ENCODE measurements at places on chromosomes 12 and 14. TPM values are rescaled to one million over a fixed set of nuclear protein-coding genes. Genes with fewer than 3 reads are reported as not detected.
A peak's percentile ranks its signal among the peaks of the same experiment; 100 is the strongest.

DNA sequence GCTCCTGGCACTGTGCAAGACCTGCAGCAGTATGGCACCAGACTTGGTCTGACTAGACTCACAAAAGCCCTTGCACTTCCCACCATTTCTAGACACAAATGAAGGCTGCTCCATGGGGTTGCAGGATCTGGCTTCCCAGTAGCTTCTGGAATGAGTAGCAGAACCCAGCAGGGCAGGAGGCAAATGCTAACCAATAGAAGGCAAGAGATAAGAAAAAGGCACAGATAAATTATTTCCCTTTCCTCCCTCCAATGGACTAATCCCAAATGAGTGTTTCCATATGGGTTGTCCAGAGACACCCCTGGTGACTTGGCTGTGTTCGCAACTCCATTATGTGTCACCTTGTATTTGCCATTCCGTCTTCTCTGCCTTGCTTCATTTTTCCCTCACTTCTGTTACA, 49.7 kb downstream of the KIF21A start:
- no peaks in the 10 kb centered on the region for H3K27me3 ChIP-seq
- peaks cover 19% of the 10 kb centered on the region for H3K4me1 ChIP-seq
- no peaks in the 10 kb centered on the region for H3K36me3 ChIP-seq
- no peak overlapping the region for H3K4me3 ChIP-seq
- H3K27ac ChIP-seq, result peak overlapping the region; percentile 74

GRCh38 chr12:5967645-5968415, 22.8 kb upstream of the ANO2 start:
- H3K36me3 ChIP-seq, result no peaks in the 10 kb centered on the region
- peak; percentile 26 for DNase-seq
- peaks cover 12% of the 10 kb centered on the region for H3K4me1 ChIP-seq

DNA sequence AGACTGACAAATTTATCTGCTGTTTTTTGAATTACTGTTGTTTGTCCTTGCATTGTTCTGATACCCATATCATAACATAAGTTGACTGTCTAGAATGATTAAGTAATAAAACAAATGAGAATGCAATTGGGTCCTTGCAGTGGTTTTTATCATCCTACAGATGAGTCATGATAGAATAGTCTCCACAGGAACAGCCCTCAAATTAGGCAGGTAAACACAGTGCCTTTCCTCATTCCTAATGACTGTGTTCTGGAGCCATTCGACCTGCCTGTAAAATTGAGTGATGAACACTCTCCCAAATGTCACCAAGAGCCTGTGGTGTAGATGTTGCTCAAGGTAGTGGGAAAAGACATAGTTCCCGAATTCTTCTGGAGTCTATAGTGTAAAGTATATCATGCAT, 12.3 kb downstream of the NKX2-8 start:
- H3K27me3 ChIP-seq, result peaks cover 4% of the 10 kb centered on the region
- H3K4me1 ChIP-seq, result no peaks in the 10 kb centered on the region
- H3K36me3 ChIP-seq, result no peaks in the 10 kb centered on the region
- H3K27ac ChIP-seq, result no peak overlapping the region
- H3K4me3 ChIP-seq, result no peak overlapping the region

DNA sequence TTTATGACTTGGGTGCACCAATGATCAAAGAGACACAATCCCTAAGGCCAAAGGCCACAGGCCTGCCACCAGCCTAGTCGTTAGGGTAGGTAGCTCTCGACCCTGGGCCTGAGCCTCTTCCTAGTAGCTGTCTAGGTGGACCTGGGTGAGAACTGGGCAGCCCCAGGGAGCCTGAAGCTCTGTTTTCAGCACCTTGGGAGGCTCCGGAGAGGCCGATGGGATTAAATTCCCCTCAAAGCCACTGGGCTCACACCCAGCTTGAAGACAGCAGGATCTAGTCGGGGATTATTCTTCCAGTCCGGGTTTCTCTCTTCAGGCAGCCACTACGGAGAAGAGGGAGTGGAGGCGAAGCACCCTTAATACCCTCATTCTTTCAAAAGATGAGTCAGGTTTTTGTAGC, 79.8 kb downstream of the TMEM260 start:
- no peak overlapping the region for H3K27ac ChIP-seq
- no peaks in the 10 kb centered on the region for H3K27me3 ChIP-seq
- H3K4me3 ChIP-seq, result no peak overlapping the region
- H3K36me3 ChIP-seq, result no peaks in the 10 kb centered on the region

DNA sequence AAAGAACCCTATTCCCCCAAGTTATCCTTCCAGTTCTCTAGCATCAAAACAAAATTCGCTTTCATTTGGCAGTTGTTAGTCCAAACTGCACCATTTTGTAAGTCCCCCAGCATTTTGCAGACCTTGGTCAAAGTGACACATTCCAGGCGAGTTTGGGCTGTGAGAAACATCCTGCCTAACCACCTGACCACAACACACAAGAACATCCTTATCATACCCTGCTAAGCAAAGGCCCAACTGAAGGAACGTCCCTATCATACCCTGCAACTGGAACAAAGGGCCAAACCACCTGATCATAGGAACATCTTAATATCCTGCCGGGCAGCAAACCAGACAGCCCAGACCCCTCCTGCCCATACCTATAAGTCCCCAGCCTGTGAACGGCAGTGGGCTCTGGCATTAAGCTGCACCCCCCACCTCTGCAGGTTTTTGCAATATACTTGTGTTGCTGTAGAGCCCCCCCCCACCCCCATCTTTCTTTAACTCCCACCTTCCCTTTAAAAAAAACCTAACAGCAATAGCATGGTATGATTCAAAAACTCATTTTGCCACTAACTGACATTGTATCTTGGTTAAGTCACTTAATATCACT, 2.7 kb downstream of the PCNX4 start:
- peak; percentile 61 for DNase-seq
- H3K4me3 ChIP-seq, result peak overlapping the region; percentile 96
- H3K36me3 ChIP-seq, result peaks cover 17% of the 10 kb centered on the region
- no peak overlapping the region for H3K27ac ChIP-seq

- H3K27ac ChIP-seq, result no peak overlapping the region
- no peaks in the 10 kb centered on the region for H3K4me1 ChIP-seq
- no peak overlapping the region for H3K4me3 ChIP-seq
- no peak for DNase-seq
- no peaks in the 10 kb centered on the region for H3K27me3 ChIP-seq
Measured at GRCh38 chr12:24127919-24128721, 178.7 kb upstream of the SOX5 start.

- no peak for DNase-seq
- no peaks in the 10 kb centered on the region for H3K27me3 ChIP-seq
- no peak overlapping the region for H3K27ac ChIP-seq
- no peaks in the 10 kb centered on the region for H3K4me1 ChIP-seq
Measured at GRCh38 chr12:82838131-82838551, 151.4 kb downstream of the TMTC2 start.

DNA sequence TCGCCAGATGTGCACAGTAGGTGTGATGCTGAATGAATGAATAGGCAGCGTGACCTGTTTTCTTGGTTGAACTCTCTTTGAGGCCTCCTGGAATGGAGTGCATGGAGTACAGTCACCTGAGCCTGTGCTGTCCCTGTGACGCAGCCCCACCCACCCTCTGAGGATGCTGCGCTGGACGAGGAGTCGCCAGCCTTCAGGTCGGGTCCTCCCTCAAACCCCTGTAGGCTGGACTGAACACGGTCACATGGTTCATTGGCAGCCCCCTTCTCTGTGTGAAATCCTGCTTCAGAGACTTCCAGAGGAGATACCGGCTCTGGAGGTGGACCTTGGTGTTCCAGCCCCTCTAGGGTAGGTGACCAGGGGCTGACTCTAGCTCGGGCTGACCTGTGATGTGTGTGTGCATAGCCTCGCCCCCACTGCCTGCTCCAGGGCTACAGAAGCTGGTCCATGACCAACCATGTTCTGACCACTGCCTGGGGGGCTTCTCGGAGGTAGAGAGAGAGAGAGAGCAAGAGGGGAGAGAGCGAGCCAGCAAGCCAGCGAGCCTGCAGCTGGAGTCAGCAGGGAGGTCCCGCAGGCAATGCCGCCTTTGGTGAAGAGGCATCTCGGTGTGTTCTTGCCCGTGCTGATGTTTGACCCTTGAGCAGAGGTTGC, 158.0 kb upstream of the RTL1 start:
- H3K27me3 ChIP-seq, result no peaks in the 10 kb centered on the region
- H3K4me3 ChIP-seq, result no peak overlapping the region
- no peak for DNase-seq
- H3K27ac ChIP-seq, result no peak overlapping the region
- H3K36me3 ChIP-seq, result no peaks in the 10 kb centered on the region
- H3K4me1 ChIP-seq, result no peaks in the 10 kb centered on the region

LRP1-AS gene
- total RNA-seq, result not detected

TROAP gene
- 75.3 TPM for total RNA-seq

C3AR1 gene
- not detected for total RNA-seq

FGF6 gene
- not detected for total RNA-seq

All from H9 (cell line).